ENCODE measurements at places on chromosomes 2 and 18.

- DNase-seq: no peak
Observed at GRCh38 chr2:134407154-134407890, 153.4 kb downstream of the MGAT5 start.

- DNase-seq: no peak
Observed at GRCh38 chr2:177015356-177015923, 197.2 kb upstream of the HNRNPA3 start.

- no peak for DNase-seq
Observed at GRCh38 chr2:100977511-100977910, 24.6 kb upstream of the RPL31 start.

DNA sequence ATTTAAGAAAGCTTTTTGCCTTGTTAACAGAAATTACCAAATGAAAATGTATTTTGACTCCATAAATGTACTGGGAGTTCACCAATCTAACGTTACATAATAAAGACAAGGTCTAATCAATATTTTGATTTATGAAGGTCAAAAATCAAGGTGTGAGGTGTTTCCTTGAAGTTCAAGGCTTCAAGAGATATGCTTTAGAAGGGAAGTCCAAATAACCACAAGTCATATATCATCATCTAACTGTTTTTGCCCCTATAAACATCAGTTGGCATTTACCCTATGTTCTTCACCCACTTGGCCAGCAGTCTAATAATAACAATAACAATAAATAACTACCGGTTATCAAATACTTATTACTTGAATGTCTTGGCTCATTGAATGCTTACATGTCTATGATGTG lies 196.1 kb upstream of the ID2 start:
- DNase-seq: no peak

DNA sequence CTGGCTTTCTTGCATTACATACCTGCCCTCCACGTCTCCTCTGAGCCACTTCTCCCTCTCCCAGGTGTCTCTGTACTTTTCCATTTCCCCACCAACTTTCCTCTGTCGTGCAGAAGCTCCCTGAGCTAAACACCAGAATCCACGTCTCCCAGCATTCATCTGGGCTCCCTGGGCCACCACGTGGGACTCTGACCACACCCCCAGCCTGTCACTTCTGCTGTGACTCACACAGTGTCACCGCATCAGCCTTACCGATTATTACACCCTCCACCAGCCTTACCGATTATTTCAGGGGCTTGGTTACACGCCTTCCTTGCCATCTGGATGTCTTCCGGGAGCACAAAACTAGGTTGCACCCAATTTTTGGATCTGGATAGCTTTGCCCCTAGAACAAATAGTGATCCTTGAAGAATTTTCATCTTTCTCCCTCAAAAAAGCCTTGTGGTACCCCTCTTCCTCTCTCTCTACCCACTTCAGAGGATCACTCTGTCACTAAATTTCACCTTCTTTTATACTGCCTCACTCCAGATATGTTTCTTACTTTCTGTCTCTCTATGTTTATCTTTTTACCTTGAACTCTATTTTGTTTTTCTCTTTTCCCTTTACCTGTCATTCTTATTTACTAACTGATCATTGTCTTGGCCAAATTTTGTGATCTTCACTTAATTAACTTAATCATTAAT lies 136.9 kb upstream of the CAB39 start:
- no peak for DNase-seq
